Left ventricle myocardium inferior (tissue), 1 donor: ENCODE measurements at places on chromosomes 11 and 22. TPM values are rescaled to one million over a fixed set of nuclear protein-coding genes. Genes with fewer than 3 reads are reported as not detected.
A peak's percentile ranks its signal among the peaks of the same experiment; 100 is the strongest.

DNA sequence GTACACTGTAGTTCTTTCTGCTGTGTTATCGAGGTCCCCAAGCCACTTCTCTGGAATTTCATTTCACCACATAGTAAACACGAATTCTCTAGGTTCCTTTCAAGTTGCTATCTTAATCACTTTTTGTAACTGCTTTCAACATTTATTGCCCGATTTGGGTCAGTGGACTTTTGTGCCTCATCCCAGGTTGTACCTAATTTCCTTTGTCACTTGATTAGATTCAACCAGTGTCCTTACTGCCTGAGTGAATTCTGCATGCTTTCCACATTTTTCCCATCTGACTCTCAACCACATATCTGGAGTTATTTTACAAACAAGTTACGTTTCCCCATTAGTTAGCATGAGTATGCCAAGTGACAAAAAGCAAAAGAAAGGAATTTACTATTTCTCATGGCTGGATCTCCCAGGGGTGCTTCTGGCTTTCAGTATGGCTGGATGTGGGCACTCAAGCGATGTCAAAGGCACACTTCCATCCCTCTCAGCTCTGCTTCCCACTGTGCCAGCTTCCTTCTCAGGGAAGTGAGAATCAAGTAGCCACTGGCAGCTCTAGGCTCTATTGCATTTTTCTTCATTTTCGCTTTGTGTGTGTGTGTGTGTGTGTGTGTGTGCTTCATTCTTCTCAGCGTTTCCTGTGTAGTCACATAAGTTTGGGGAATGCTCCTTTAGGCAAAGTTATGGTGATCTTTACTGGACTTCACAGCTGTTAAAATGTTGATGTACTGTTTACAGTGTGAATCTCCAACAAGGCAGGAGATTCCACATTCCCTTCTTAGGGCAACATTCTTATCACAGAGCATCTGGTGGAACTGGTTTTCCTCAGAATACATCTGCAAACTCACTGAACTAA is 128.9 kb downstream of the DBX1 start:
- peak overlapping the region; percentile 59 for H3K27ac ChIP-seq
- peaks cover under 1% of the 10 kb centered on the region for H3K36me3 ChIP-seq
- no peak for DNase-seq
- H3K4me1 ChIP-seq, result peaks cover 71% of the 10 kb centered on the region

- peaks cover 57% of the 10 kb centered on the region for H3K36me3 ChIP-seq
- no peak overlapping the region for H3K27ac ChIP-seq
- no peak overlapping the region for H3K4me3 ChIP-seq
- H3K4me1 ChIP-seq, result peaks cover 4% of the 10 kb centered on the region
Measured at GRCh38 chr11:107438148-107438547, 19.5 kb downstream of the CWF19L2 start.

DNA sequence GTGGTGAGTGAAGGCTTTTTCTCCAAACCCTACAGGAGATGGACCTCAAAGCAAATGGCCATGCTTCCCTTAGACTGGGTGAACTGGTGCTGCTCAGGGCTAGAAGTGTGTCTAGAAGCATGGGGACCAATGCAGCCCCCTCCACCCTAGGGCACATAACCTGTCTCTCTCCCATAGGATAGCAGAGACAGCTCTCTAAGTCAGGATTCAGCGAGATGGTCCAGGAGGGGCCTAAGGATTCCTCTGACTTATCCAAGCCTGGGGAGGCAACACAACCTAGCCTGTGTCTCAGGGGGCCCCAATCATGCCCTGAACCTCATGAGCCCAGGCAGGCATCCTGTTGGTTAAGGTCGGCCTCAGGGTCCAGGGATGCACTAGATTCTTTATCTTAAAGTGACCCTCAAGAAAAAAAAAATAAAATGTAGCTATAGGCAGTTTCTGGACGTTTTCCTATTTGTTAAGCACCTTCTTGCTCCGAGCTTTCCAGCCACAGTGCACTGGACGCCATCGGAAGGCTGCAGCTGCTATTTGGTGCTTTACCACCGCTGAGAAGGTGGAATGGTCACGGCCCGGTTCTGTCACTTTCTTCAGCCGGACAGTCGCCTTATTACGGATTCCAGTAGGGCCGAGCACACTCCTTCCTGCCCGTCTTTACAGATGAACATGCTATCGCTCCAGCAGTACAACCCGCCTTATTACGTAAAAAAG is 5.0 kb upstream of the CCND1 start:
- H3K4me3 ChIP-seq, result peak overlapping the region; percentile 96
- no peak for DNase-seq
- peaks cover 9% of the 10 kb centered on the region for H3K27me3 ChIP-seq
- no peaks in the 10 kb centered on the region for H3K36me3 ChIP-seq
- H3K27ac ChIP-seq, result peak overlapping the region; percentile 99

DNA sequence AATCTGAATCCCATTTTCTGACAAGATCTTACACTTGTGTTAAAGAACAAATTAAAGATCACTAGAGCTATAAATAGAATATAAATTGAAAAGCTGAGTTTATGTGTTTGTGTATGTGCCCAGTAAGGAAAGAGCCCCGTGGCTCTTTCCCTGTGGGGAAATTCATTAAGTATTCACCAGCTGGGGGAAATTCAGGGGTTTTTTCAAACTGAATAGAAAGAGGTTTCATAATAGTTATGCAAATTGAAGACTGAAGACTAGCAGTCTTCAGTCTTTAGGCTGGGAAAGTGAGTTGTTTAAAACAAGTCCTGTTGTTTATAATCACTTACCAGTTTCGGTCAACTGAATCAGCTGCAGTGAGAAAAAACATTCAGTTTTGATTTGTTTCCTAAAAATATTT is 11.3 kb upstream of the MS4A7 start:
- no peak for DNase-seq
- no peaks in the 10 kb centered on the region for H3K36me3 ChIP-seq
- H3K4me3 ChIP-seq, result no peak overlapping the region
- no peak overlapping the region for H3K27ac ChIP-seq

DNA sequence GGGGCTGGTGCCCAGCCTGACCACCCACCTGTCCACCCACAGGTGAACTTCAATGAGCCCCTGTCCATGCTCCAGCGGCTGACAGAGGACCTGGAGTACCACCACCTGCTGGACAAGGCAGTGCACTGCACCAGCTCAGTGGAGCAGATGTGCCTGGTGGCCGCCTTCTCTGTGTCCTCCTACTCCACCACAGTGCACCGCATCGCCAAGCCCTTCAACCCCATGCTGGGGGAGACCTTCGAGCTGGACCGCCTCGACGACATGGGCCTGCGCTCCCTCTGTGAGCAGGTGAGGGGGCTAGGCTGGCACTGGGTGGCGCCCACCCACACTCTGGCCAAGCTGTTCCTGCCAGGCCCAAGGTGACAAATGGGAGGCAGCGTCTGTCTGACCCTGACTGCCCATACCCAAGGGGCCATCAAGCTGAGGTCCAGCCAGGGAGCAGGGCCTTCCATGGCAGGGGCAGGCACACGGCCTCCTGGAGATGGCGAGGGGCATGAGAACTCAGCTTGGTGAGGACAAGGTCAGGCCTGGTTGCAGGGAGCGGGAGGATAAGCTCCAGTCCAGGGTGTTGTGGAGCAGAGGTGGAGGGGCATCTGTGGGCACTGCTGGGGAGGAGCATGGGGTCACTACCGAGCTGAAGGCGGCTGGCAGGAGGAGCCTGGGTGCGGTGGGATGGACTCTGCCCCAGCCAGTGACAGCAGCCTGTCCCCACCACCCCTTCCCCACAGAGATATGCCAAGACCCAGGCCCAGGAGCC is 77.7 kb downstream of the MORC2 start:
- peaks cover 9% of the 10 kb centered on the region for H3K4me1 ChIP-seq
- peaks cover 42% of the 10 kb centered on the region for H3K36me3 ChIP-seq
- no peaks in the 10 kb centered on the region for H3K27me3 ChIP-seq
- DNase-seq, result peak; percentile 16

- no peak for DNase-seq
- H3K36me3 ChIP-seq, result no peaks in the 10 kb centered on the region
- no peaks in the 10 kb centered on the region for H3K4me1 ChIP-seq
- no peak overlapping the region for H3K27ac ChIP-seq
- no peak overlapping the region for H3K4me3 ChIP-seq
Measured at GRCh38 chr11:19276859-19277808, 36.4 kb upstream of the E2F8 start.

GRCh38 chr11:104619751-104620150 is 278.5 kb downstream of the CASP12 start:
- H3K27me3 ChIP-seq, result no peaks in the 10 kb centered on the region
- no peak overlapping the region for H3K4me3 ChIP-seq
- no peaks in the 10 kb centered on the region for H3K36me3 ChIP-seq
- no peak overlapping the region for H3K27ac ChIP-seq
- DNase-seq, result no peak

- no peaks in the 10 kb centered on the region for H3K36me3 ChIP-seq
- H3K27me3 ChIP-seq, result no peaks in the 10 kb centered on the region
- H3K4me3 ChIP-seq, result peak overlapping the region; percentile 99
Measured at GRCh38 chr11:118434553-118435289, 1.6 kb upstream of the KMT2A start.

DNA sequence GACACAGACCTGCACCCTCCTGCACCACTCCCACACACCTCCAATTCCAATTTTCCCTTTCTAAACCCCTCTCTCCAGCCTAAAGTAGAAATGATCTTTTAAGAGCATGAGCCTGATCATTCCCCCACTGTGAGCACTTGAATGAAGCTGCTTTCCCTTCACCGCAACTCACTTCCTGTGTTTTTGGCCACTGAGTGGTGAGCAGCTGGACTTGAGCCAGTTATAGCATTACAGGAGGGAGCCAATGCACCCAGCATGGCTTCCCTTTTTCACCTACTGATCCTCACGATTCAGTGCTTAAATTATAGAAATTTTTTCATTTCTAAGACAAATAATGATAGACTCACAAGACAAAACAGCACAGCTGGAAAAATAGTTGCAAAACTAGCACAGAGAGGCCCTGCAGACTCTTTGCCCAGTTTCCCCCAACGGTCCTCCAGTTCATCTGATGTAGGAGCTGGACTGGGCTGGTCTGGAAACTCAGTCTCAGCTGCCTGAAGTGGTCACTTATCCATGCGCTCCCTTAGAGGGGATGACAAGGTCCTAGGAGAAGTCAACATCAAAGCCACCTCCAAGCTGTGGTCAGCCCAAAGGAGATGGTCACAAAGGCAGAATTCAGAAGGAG is 9.7 kb upstream of the APOL4 start:
- H3K4me3 ChIP-seq, result no peak overlapping the region
- no peak for DNase-seq
- no peaks in the 10 kb centered on the region for H3K27me3 ChIP-seq
- H3K27ac ChIP-seq, result no peak overlapping the region
- H3K36me3 ChIP-seq, result no peaks in the 10 kb centered on the region

DNA sequence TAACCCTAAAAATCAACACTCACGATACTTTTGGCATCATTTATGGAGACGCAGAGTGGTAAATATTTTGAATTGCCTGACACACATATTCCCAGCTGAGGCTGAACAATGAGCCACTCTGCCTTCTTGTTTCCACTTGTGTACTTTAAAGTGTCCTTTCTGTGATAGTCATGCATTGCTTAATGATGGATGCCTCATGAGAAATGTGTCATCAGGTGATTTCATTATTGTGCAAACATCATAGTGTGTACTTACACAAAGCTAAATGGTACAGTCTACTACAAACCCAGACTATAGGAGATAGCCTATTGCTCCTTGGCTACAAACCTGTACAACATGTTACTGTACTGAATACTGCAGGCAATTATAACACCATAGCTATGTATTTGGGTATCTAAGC is 44.2 kb downstream of the MRE11 start:
- no peak overlapping the region for H3K4me3 ChIP-seq
- H3K36me3 ChIP-seq, result peaks cover 52% of the 10 kb centered on the region
- H3K4me1 ChIP-seq, result no peaks in the 10 kb centered on the region
- no peaks in the 10 kb centered on the region for H3K27me3 ChIP-seq
- DNase-seq, result no peak
- H3K27ac ChIP-seq, result no peak overlapping the region

GRCh38 chr11:67539550-67539949 is 16.3 kb upstream of the CABP2 start:
- H3K27me3 ChIP-seq, result no peaks in the 10 kb centered on the region
- no peak overlapping the region for H3K27ac ChIP-seq

DNA sequence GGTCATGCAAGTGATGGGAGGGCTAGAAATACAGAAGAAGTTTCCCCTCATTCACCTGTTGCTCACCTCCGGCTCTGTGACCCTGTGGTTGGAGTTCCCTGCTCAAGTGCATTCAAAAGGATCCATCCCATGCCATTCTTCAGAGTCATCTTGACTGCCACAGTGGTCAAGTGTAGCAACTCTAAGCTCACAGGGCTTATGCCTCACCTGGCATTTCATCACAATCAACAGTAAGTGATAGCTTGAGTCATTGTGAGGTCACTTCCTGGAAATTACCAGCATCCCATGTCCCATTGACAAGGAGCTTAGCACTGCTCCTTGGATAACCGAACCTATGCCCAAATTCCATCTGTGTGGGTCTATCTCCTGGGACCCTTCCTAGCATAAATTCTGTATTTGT is 55.6 kb downstream of the OR4C45 start:
- H3K36me3 ChIP-seq, result no peaks in the 10 kb centered on the region
- DNase-seq, result no peak
- no peak overlapping the region for H3K27ac ChIP-seq
- no peak overlapping the region for H3K4me3 ChIP-seq
- H3K4me1 ChIP-seq, result no peaks in the 10 kb centered on the region
- peaks cover 11% of the 10 kb centered on the region for H3K27me3 ChIP-seq

GRCh38 chr11:113376156-113376555 is 11.4 kb upstream of the ANKK1 start:
- no peak for DNase-seq
- peaks cover 4% of the 10 kb centered on the region for H3K36me3 ChIP-seq
- no peak overlapping the region for H3K4me3 ChIP-seq
- no peak overlapping the region for H3K27ac ChIP-seq
- H3K27me3 ChIP-seq, result peaks cover 26% of the 10 kb centered on the region

DNA sequence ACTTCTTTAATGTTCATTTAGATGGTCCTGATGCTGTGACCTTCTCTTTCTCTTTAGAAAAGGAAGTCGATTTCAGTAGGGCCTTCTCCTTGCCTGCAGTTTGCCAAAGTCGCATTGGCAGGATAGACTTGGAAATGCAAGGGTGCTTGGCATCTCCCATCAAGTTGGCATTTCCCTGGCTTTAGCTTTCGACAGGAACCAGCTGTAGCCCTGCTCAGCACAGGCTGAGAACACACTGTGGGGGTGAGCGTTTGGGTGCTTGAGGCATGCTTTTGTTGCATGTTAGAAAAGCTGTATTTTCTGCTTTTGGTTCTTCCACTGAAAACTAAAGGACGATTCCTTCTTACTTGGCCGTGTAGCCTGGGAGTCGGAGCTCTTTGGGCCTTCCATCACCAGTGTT is 37.7 kb downstream of the LDLRAD3 start:
- no peaks in the 10 kb centered on the region for H3K27me3 ChIP-seq
- H3K27ac ChIP-seq, result peak overlapping the region; percentile 63
- no peaks in the 10 kb centered on the region for H3K36me3 ChIP-seq
- H3K4me3 ChIP-seq, result no peak overlapping the region

The BATF2 gene
- 1.3 TPM for total RNA-seq

The PANX3 gene
- total RNA-seq, result not detected

The LAMTOR1 gene
- total RNA-seq, result 82.0 TPM

The OR8D4 gene
- total RNA-seq, result not detected

The FJX1 gene
- total RNA-seq, result 0.88 TPM

The WNT11 gene
- total RNA-seq, result 22.7 TPM

The RPLP2 gene
- 871 TPM for total RNA-seq

The KCNJ11 gene
- total RNA-seq, result 17.5 TPM

The INSC gene
- total RNA-seq, result 0.25 TPM

The CCDC87 gene
- total RNA-seq, result 0.41 TPM
